Skeletal muscle cell (primary cell): ENCODE measurements at places on chromosomes 2 and 18.
A peak's percentile ranks its signal among the peaks of the same experiment; 100 is the strongest.

- no peak for DNase-seq
Measured at GRCh38 chr18:5422626-5423025, 121.2 kb downstream of the EPB41L3 start.

- DNase-seq: no peak
Measured at GRCh38 chr2:84830095-84830494, 50.8 kb downstream of the TRABD2A start.

GRCh38 chr2:12256206-12256605 is 460.5 kb upstream of the TRIB2 start:
- DNase-seq: no peak

- no peak for DNase-seq
Measured at GRCh38 chr18:43526426-43527145, 249.3 kb upstream of the SYT4 start.

DNA sequence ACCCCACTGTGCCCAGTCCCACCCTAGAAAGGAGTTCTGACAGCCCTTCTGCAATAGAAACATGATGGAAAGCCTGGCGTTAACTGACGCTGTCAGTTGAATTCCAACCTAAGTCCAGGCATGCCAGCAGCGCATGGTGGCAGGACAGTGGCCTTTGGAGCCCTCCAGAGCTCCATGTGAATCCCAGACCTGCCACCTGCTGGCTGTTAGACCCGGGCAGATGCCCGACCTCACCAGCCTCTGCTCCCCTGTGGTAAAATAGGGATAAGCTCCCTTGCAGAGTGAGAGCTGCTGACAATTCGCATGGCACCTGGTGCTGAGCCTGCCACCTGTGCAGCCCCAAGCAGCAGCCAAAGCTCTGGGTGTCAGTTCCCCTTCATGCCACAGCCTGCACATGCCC is 138.6 kb downstream of the LOXHD1 start:
- no peak for DNase-seq

DNA sequence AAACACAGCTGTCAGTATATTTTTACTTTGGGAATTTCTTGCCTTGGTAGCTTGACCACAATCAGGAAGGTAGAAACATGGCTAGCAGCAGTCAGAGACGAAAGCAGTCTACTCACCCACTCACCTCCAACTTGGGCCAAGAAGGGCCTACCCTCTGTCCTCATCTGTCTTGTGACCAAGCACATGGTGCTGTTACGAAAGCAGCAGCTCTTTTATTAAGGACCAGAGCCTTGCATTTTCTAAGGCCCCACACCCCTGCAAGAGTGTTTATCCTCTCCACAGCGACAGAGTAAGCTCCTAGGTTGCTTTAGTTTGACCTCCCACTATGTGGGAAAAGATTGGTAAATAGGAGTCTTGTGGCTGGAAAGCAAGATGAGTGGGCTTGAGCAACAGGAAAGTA is 31.3 kb upstream of the MSTN start:
- DNase-seq: peak; percentile 8

- DNase-seq: no peak
Measured at GRCh38 chr2:118834901-118835745, 12.3 kb downstream of the EN1 start.

GRCh38 chr2:113230531-113230930 is 48.2 kb downstream of the PAX8 start:
- DNase-seq: no peak

GRCh38 chr2:69494126-69494525 is 56.9 kb upstream of the NFU1 start:
- no peak for DNase-seq

- no peak for DNase-seq
Measured at GRCh38 chr2:158487419-158487818, 30.7 kb downstream of the PKP4 start.

GRCh38 chr2:33204945-33205344 is 258.2 kb downstream of the LTBP1 start:
- DNase-seq: no peak

DNA sequence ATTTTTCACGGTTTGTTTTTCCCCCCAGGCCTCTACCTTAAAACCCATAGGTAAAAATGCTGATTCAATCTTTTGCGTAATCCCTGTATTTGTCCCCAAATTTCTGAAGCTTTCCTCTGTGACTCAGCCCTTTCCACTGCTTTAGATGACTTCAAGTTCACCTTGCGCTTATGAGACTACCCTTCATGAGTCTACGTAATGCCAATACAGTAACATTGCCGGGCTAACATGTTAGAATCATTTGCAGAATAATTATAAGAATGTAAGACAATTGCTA is 283.0 kb downstream of the TMX3 start:
- no peak for DNase-seq

- DNase-seq: no peak
Measured at GRCh38 chr2:36222485-36222884, 133.1 kb upstream of the CRIM1 start.

DNA sequence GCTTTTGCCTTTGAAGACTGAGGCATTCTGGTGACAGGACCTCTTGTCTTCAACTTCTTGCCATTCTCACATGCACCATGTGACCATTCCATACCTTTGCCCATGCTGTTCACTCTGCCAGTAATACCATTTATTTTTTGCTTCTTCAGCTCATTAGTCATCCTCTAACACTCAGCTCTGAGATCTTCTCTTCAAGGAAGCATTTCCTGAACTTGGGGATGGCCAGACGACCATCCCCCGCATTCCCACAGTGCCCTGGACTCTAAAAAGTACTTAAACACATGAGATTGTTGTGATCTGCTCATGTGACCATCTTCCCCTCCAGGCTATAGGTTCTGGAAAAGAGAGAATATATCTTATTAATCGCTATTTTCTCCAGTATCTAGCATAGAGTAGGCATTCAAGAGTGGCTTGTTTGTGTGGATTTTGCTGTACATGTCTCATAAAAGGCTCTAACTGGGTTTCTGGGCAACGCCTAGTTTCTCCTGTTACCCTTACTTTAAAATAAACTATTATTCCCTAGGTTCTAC is 33.9 kb downstream of the PAX3 start:
- no peak for DNase-seq

- no peak for DNase-seq
Measured at GRCh38 chr2:236776206-236776605, 206.6 kb downstream of the ACKR3 start.

- DNase-seq: no peak
Measured at GRCh38 chr2:84833481-84834150, 47.3 kb downstream of the TRABD2A start.

DNA sequence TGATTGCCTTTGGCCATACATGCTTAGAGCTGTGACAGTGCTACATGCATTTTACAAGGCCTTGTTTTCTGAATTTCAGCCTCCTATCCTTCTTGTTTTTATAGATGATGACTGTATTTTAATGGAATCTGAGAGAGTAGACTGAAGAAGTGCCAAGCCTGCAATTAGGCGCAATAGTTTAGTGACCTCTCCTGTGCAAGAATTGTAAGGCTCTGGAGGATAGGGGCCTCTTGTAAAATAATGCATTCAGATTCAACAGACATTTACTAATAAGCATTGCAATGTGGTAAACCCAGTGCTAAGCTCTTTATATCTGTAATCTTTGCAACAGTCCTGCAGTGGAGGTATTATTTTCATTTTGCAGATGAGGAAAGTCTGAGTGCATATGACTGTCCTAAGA is 105.5 kb downstream of the TDRD15 start:
- no peak for DNase-seq

DNA sequence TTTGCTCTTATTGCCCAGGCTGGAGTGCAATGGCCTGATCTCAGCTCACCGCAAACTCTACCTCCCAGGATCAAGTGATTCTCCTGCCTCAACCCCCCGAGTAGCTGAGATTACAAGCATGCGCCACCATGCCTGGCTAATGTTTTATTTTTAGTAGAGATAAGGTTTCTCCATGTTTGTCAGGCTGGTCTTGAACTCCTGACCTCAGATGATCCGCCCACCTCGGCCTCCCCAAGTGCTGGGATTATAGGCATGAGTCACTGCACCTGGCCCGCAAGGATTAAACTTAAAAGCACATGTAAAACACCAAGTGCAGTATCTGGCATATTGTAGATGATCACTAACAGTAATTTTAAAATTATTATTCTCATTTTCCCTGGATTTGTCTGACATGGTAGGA is 72.9 kb downstream of the C1QL2 start:
- no peak for DNase-seq

DNA sequence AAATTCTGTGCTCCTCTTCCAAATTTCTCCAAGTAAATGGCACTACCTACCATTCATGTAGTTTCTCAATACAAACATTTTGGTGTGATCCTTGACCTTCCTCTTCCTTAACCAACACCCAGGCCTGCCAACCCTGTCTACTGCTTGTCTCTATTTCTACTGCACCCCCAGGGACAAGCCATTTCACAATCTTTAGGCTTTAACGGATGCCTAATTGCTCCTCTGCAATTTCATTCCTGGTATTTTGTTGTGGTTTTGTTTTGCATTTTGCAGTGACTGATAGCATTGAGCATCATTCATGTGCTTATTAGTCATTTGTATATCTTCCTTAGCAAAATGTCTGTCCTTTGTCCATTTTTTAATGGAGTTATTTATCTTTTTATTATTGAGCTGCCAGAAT is 10.0 kb downstream of the FAP start:
- peak; percentile 66 for DNase-seq

DNA sequence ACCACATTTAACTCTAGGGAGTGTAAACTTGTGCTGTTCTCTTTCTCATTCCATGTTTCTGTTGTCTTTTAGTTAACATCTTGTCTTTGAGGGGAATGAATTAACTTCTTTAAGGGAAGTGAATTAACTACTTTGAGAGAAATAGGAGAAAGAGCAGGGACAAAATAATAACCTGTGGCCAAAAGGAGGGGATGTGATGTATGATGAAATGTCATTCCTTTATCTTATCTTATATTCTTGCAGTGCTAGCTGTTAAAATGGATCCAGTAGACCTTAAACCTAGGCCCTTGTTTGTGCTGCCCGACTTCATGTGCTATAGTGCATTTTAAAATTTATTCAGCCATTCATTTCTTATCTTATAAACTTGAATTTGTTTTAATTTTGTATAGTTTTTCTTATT is 18.4 kb downstream of the ABI2 start:
- no peak for DNase-seq

DNA sequence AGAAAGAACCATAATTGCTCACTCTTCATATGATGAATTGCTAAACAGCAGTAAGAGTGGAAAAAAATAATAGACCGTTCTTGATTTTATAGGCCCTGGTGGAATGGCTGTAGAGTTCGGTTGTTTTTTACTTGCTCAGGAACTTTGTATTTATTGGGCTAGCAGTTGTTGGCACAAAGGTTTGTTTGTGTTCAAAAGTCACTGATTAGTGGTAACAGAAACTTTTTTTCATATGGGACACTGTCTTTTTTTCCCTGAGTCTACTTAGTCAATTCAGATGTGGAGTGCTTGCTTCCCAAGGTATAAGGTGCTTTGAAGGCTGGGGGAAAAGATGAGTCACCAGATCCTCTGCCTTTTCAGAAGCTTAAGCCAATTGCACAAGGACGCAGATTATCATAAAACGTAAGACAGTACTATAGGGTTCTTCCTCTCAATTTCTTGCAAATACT is 25.8 kb downstream of the PHLPP1 start:
- DNase-seq: no peak
